ENCODE measurements at places on chromosomes 3 and 15. TPM values are rescaled to one million over a fixed set of nuclear protein-coding genes. Genes with fewer than 3 reads are reported as not detected.

Gene CCDC33
- not detected for total RNA-seq

Gene TRH
- total RNA-seq: not detected

DNA sequence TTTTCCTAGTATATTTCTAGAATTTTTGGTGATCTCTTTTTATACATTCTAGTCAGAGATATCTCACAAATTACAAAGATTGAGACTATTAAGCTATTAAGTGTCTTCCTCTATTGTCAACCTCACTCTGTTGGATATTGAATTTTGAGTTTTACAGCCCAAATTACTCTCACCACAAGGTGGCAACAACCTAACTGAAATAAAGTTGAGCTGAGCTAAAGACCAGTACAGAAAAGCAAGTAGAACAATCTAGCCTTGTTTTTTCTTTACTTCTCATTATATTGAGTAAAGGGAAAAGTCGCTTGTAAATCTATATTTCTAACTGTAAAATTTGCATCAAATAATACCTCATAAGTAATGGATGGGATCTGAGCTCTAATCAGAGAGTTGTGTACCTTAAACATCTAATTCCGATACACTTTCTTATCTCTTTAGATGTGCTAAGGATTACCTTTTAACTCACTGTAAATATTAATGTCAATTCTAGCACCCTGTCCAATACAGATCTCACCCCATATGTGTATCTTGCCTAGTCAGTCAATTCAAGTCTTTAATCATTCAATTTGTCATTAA is 13.6 kb upstream of the COMMD2 start:
- DNase-seq: peak; percentile 67

GRCh38 chr3:53320697-53321096 is 26.6 kb downstream of the DCP1A start:
- DNase-seq: peak; percentile 28

DNA sequence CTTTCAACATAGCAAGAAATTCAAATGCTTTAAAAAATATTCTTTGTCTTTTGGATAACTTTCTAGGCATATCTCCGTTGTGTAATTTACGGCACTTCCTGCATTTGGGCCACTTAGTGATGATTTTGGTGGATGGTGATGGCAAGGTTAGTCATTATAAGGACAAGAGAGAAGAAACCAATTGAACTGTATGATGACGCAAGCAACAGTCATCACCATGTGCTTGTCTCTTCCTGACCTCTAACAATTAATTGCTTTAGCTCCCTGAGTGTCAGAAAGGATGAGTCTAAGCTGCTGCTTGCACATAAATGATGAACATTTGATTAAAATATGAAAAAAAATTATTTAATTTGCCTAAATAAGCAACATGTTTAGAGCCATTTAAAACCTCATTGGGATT is 11.3 kb upstream of the P2RY12 start:
- peak; percentile 82 for DNase-seq

- DNase-seq: peak; percentile 42
Measured at GRCh38 chr3:187750006-187750512, 4.8 kb upstream of the BCL6 start.

Data from IMR-90 (cell line).